ENCODE measurements at places on chromosomes 1 and 21. TPM values are rescaled to one million over a fixed set of nuclear protein-coding genes. Genes with fewer than 3 reads are reported as not detected.

- DNase-seq: no peak
Observed at GRCh38 chr1:79460773-79461436, 454.4 kb upstream of the ADGRL4 start.

DNA sequence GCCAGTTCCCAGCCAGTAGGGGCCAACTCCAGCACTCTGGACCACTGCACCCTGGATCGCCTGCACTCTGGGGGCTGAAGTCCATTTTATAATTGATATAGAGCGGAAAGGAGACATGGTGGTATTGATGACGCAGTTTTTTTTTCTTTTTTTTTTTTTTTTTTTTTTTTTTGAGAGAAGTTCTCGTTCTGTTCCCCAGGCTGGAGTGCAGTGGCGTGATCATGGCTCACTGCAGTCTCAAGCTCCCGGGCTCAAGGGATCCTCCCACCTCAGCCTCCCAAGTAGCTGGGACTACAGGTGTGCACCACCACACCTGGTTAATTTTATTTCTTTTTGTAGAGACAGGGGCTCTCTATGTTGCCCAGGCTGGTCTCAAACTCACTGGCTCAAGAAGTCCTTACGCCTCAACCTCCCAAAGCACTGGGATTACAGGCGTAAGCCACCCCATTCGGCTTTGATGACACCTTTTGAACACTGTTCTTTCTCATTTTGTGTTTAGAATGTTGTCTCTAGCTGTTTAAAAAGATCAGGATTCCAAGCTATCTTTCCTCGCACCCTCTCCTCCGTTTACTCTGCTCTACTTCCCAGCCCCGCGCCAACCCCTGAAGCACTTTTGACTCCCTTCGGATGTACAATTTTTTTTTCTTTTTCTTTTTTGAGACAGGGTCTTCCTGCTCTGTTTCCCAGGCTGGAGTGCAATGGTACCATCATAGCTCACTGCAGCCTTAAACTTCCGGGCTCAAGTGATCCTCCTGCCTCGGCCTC, 960 bp downstream of the MX2 start:
- no peak for DNase-seq

DNA sequence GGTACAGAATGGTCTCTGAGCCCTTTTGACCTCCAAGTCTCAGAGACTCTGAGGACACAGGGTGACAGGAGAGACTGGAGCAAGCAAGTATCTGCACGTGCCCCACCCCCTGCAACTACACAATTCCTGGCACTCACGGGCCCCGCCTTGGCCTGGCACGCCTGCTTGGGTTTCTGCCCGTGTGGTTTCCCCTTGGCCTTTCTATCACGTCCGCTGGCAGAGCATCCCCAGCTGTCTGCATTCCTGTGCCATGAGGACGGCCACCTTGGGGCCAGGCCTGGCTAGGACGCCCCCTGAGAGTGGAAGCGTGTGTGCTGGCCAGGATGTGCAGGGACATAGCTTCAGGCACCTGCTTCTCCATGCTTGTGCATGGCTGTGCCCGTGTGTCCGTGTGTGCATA, 14.3 kb upstream of the EDN2 start:
- DNase-seq: no peak

- no peak for DNase-seq
Observed at GRCh38 chr1:48560116-48560515, 88.1 kb upstream of the SPATA6 start.

DNA sequence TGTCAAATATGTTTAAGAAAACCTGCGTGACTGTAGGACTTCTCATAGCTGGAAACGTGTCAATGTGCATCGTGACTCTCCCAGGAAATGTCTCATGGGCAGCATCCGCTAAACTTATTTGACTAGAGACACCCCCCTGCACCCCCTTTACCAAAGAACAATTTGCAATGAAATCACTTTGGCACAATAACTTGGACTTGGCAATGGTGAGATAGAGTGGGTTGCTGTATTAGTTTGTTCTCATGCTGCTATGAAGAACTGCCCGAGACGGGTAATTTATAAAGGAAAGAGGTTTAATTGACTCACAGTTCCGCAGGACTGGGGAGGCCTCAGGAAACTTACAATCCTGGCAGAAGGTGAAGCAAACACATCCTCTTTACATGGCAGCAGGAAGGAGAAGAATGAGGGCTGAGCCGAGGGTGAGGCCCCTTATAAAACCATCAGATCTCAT, 13.8 kb downstream of the CLDN14 start:
- no peak for DNase-seq

DNA sequence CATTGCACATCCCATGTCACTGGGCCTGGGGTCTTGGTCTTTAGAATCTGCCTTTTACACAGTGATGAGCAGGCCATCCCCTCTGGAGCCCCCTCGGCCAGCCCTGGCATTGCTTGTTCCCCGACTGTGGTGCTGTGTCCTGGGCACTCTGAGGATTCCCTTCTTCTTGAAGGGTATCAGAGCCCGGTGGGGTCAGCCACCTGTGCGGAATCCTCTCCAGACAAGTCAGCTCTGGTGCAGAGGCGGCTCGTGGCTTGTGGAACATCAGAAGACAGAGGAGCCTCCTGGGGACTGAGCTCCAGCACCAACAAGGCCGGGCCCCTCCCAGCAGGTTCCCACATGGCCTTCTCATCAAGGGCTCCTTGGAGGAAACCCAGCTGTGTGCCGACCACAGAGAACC, 57.9 kb upstream of the AJAP1 start:
- DNase-seq: no peak

DNA sequence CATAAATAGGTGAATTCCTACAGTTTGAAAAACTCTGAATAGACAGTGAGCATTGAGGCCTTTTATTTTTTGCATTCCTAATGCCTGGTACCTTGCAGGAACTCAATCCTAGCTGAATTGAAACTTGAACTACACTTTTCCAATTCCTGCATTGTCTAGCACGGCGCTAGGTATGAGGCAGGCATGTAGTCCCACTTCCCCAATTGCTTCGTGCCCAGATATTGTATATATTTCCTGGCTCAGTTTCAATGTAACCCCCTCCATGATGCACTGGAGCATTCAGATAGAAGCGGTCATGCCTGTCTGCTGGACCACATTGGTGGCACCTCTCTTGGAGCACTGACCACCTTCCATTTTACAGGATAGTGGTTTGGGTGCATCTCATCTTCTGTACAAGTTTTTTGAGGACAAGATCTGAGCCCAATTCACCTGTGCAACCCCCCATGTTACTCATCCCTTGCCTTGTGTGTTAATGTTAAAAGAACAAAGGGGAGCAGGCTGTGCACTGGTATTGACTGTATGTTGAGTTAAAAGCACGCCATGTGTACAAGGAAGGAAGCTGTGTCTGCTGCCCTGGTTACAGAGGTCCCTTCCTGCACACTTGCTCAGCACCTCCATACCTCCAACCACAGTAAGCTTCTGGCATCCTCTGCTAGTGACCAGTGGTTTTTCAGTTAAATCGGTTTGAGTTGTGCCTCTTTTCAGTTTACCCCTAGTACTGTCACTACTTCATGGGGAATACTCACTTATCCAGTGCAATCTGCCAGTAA, 10.0 kb upstream of the RAB7B start:
- DNase-seq: no peak

DNA sequence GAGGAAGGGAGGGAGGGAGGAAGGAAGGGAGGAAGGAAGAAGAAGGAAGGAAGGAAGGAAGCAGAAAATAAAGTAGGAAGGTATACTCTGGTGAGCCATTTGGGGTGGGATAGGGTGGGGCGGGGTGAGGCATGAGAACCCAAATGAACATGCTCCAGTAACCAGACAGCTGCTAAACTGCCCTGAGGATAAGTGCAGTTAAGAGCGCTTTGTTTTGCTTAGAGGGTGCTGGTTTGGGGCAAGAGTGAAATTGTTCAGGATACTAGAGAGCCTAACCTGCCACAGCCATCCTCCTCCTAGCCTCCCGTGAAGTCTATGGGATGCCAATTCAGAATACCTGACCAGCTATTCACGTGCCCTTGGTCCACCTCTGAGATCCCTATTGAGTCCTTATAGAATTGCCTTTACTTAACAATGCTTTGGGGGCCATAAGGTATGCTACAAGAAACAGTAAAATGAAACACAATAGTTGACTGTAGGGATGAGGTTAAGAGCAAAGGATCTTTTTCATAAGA, 59.0 kb upstream of the ATF3 start:
- no peak for DNase-seq

GRCh38 chr1:43997295-43997999, 6.0 kb downstream of the CCDC24 start:
- DNase-seq: no peak

Gene FAM163A
- not detected for total RNA-seq

Gene KIAA0319L
- 30.9 TPM for total RNA-seq

Gene ATF3
- 49.7 TPM for total RNA-seq

Gene AJAP1
- total RNA-seq: not detected

Gene DESI2
- total RNA-seq: 24.8 TPM

Gene SLC1A7
- total RNA-seq: not detected

Gene KCNA3
- total RNA-seq: 25.6 TPM

Gene KCNJ10
- not detected for total RNA-seq

Measured in activated CD4-positive, alpha-beta memory T cell treated with anti-CD3 and anti-CD28 coated beads for 36 hours (primary cell).